ENCODE measurements at places on chromosomes 6 and 20. TPM values are rescaled to one million over a fixed set of nuclear protein-coding genes. Genes with fewer than 3 reads are reported as not detected.

Gene RIMS4
- 16.6 TPM for total RNA-seq

Gene TRIM15
- total RNA-seq: not detected

DNA sequence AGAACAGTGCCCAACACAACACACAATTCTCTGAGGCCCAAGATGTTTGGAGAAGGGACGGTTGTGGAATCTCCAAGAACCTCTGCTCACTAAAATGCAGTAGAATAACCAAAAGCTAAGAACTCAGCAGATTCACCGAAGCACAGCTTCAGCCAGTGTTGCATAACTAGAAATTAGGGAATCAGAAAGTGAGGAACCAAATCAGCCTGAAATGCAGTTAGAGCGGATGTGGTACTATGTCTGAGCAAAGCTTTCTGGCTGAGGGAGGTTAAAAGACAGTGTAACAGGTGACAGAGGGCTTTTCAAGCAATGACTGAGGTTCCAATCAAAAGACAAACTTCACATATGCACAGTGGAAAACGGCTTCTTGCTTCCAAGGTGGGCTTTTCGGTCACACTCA, 197.9 kb upstream of the KCNK16 start:
- H3K27me3 ChIP-seq: no peaks in the 10 kb centered on the region
- no peaks in the 10 kb centered on the region for H3K4me1 ChIP-seq
- no peak for DNase-seq
- H3K27ac ChIP-seq: no peak overlapping the region
- H3K4me3 ChIP-seq: no peak overlapping the region

DNA sequence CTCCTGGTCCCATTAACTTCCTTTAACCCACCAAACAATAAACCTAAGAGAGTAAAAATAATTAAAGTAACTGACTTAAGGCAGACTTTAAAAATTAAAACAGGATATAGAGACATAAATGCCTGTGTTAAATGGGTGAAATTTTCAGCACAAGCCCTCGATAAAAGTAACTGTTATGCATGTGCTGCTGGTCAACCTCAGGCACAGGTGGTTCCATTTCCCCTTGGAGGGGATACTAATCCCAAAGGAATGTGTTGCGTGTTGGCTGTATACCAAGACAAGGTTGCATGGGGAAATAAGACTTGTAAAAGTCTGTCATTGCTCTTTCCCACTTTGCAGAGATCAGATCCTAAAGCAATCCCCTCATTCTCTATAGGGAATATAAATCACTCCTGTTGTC, 25.8 kb downstream of the HLA-A start:
- H3K27me3 ChIP-seq: no peaks in the 10 kb centered on the region
- no peak for DNase-seq
- no peaks in the 10 kb centered on the region for H3K36me3 ChIP-seq
- no peak overlapping the region for H3K27ac ChIP-seq
- peaks cover 6% of the 10 kb centered on the region for H3K4me1 ChIP-seq

GRCh38 chr6:98467902-98468301, 366.5 kb upstream of the POU3F2 start:
- H3K27ac ChIP-seq: no peak overlapping the region
- H3K27me3 ChIP-seq: no peaks in the 10 kb centered on the region
- DNase-seq: no peak
- no peaks in the 10 kb centered on the region for H3K4me1 ChIP-seq
- no peak overlapping the region for H3K4me3 ChIP-seq

DNA sequence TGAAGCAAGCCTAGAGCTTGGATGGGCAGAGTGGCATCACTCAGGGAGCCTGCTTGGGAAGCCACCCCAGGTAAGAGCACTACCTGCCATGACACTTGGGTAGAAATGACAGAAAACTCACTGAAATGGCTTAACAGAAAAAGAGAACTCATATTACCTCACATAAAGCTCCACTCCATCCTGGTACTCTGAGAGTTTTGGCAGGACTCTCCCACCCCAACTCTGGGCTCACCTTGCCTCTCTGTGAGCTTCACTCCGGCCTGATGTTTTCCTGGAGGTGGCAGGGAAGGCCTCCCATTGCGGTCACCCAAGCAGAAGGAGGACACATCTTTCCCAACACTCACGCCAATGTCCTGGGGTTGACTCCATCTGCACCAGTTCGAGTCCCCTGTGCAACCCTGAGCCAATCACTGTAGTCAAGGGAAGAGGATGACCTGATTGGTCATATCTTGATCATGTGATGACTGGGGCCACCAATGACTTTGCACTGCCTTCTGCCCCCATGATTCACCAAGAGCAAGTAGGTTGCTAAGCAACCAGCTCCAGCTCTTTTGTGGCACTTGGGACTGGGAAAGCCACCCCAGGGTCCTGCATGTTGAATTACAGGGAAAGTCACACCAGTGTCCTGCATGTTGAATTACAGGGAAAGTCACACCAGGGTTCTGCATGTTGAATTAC, 446.1 kb upstream of the SULF2 start:
- no peak overlapping the region for H3K27ac ChIP-seq
- peak; percentile 13 for DNase-seq
- H3K4me3 ChIP-seq: no peak overlapping the region
- H3K4me1 ChIP-seq: no peaks in the 10 kb centered on the region

DNA sequence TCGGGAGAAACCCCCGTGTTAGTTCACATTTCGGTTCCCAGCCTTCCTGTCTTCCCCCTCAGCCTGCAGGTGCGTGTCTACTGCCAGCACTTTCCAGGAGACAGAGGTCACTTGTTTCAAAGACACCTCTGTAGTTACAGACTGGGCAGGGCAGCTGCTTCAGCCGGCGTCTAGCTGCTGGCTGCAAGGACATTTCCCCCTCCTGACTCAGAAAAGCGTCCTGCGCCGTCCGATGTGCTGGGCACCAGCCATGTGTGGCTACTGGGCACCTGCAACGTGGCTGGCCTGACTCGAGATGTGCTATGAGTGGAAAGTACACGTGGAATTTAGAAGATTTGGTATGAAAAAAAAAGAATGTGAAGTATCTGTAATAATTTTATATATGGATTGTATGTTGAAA, 37.6 kb downstream of the RRBP1 start:
- H3K4me1 ChIP-seq: no peaks in the 10 kb centered on the region
- no peaks in the 10 kb centered on the region for H3K27me3 ChIP-seq
- H3K27ac ChIP-seq: no peak overlapping the region

DNA sequence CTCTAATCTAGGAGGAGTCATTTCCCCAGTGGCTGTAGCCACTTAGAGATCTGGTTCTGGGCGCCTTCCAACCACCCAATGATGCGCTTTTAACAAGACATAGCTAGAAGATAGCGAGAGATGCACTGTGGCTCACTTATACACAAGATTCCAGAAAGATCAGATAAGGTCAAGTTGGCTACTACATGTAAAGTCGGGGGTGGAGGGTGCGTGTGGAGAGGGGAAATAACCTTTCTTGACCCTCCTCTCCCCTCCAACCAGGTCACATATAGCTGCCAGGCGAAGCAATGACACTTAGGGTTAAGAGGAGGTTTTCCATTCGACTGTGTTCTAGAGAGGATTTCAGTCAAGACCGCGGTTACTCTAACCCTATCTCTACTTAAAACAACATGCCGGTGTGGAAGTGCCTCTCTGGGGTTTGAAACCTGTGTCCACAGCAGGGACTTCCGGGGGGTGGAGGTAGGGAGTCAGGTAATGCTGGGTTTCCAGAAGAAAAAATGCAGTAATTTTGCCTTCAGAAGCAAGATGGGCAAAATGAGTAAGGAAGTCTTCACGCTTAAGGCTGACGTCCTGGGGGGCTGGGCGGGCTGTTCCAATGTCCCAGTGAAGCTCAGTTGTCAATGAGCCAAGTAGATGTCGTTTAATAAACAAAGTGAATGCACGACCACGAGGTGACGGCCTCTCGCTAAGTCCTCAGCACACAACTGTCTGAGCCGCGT, 1.8 kb upstream of the SIM1 start:
- no peak overlapping the region for H3K4me3 ChIP-seq
- H3K4me1 ChIP-seq: no peaks in the 10 kb centered on the region
- no peaks in the 10 kb centered on the region for H3K27me3 ChIP-seq
- no peak overlapping the region for H3K27ac ChIP-seq
- no peaks in the 10 kb centered on the region for H3K36me3 ChIP-seq
